ENCODE measurements at places on chromosomes 1 and 21. TPM values are rescaled to one million over a fixed set of nuclear protein-coding genes. Genes with fewer than 3 reads are reported as not detected.

GRCh38 chr1:81437213-81437612 lies 363.5 kb upstream of the ADGRL2 start:
- DNase-seq: no peak

- DNase-seq: no peak
Measured at GRCh38 chr1:30837653-30838052, 70.9 kb downstream of the SDC3 start.

Gene FALEC
- 0.70 TPM for total RNA-seq

Gene CD48
- 4.1 TPM for total RNA-seq

DNA sequence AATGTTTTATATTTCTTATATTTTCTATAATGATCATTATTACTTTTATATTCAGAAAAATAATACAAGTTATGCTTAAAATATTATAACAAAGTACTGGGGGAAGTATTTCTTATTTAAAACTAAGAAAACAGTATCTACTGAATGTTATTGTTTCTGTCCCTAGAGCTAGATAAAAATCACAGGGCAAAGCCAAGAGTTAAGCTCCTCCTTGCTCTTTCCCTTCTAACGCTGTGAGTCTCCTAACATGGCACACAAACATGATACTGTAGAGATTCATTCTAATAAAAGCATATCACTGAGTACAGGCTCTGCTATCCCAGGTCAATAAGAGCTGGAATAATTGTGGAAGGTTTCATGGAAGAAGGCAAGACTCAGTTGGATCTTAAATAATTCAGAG lies 53.4 kb downstream of the PTPN14 start:
- no peak for DNase-seq

Gene TPRG1L
- total RNA-seq: 46.6 TPM

Gene COL6A1
- 187 TPM for total RNA-seq

- no peak for DNase-seq
Measured at GRCh38 chr1:183205196-183205781, 19.2 kb downstream of the LAMC2 start.

GRCh38 chr1:69110851-69111250 lies 456.9 kb upstream of the LRRC7 start:
- no peak for DNase-seq

Gene RIMS3
- total RNA-seq: 4.8 TPM

DNA sequence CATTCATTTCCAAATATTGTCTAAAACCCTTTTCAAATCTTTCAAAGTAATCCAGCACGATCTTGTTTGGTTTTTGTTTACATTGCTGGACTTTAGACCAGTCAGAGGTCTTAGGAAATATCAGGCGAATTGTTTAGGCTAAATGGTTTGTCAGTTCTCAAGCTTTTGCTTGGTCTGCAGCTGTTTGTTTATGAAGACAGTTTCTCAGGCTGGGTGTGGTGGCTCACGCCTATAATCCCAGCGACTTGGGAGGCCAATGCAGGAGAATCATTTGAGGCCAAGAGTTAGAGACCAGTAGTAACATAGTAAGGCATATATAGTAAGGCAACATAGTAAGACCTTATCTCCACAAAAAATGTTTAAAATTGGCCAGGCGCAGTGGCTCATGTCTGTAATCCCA lies 77.5 kb downstream of the DNTTIP2 start:
- DNase-seq: no peak

DNA sequence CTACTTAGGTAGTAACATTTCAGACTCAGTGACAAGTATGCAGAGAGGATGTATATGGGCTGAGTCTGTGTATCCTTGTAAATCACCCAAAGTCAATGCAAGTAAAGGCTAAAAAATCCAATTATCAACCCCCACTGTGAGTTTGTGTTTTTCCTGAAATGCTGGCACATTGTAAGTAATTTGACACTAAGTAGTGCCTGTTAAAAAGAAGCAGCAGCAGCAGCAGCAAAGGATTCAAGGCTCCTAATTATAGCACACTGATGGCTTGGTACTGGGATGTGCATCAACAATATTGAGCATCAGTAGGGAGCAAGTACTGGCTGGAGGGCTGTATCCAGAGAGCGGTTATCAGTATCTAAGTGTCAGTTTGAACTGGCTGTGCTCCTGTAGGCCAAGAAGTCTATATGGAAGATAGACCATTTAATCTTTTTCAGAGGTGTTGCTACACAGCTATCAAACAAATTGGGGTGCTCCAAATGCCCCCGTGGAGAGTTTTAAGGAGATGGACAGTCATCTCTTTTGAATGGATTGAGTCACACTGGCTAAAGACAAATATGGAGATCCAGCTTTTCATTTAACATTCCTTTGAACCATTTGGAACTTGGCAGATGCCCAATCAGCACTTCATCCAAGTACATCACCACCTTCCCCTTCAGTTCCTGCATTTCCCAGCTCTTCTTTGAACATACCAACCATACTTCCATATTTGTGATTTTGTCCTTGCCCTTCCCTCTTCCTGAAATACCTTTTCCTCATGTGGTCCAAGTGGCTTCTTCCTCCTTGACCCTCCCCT lies 241.2 kb upstream of the ST6GALNAC5 start:
- DNase-seq: no peak

Gene CFHR4
- not detected for total RNA-seq

GRCh38 chr1:48049823-48050535 lies 52.8 kb upstream of the TRABD2B start:
- DNase-seq: peak; percentile 80

Gene LRRIQ3
- 1.3 TPM for total RNA-seq

Gene KIF14
- 0.08 TPM for total RNA-seq

DNA sequence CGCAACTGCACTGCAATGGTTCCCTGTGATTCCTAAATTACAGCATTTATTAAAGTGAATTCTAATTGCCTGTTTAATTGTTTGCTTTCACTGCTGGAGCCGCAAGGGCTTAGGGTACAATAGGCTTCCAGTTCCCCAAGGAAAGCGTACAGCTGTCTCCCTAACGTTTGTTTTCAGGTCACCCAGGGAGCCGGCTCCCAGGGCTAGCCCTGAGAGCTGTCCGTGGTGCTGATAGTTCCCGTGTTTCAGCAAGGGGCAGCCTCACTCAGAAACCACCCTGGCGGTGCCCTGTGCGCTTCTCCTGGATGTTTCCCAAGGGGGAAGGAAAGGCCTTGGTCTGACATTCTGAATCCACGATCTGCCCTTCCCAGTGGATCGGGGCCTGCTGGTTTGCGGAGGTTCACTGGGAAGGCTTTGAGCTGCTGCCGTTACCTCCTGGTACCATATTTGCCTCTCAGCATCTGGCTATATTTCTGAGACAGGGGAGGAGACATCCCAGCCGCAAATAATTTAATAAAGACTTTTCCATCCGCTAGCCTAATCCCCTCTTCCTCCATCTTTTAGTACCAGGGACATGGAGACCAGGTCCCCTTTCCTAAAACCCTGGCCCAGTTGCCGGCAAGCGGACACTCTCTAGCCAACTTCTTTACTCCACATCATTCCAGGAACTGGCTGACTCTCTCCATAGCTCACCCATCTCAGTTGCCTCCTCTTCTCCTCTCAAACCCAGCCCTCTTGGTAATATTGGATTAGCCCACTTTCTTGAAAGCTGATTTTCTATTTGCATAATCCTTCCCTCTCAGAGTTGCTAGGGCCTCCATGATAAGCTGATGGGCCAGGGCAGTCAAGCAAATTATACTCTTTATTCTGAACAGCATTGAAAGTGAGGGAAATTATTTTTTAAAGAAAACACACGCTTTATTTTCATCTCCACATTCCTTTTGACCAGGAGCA lies 149.0 kb downstream of the IGSF21 start:
- peak; percentile 41 for DNase-seq

Gene STIL
- 0.94 TPM for total RNA-seq

Gene OTUD3
- 6.2 TPM for total RNA-seq

- no peak for DNase-seq
Measured at GRCh38 chr1:195934817-195935553, 673.3 kb downstream of the KCNT2 start.

DNA sequence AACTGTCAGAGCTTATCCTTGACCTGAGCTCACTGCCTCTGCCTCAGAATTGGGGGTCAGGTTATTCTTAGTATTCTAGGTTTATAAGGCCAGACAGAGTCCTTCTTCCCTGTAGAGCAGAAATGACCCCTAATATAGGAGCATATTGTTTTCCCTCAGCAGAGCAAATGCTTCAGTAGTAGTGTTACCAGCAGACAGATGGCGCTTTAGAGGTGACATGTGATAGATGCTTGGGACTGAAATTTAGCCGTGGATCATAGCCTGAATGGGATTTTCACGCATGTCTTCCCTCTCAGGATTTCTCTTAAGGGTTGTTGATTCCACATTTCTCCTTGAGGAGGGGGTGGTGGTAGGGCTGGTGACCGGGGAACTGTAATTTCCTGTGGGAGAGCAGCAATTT lies 24.5 kb downstream of the ADARB1 start:
- DNase-seq: no peak

- DNase-seq: peak; percentile 30
Measured at GRCh38 chr1:228077565-228078330, 4.8 kb upstream of the ARF1 start.

Gene CREG1
- 97.4 TPM for total RNA-seq

DNA sequence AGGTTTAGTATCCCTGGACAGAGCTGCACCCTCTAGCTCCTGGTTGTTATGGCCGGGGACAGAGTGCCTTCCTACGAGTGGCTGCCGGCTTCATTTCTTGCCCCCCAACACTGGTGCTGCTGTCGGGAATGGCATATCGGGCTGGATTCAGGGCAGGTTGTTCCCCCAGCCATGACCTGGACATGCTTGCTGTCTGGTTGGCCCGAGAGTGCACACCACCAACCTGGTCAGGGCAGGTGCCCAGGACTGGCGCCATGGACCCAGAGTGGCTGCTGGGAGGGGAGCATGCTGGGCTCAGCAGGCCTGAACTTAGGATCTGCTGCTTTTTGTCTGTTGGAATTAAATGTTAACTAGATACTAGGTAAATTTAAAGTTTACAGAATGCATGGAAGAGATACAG lies 21.8 kb downstream of the H6PD start:
- no peak for DNase-seq

Gene MAP3K7CL
- total RNA-seq: 4.1 TPM

DNA sequence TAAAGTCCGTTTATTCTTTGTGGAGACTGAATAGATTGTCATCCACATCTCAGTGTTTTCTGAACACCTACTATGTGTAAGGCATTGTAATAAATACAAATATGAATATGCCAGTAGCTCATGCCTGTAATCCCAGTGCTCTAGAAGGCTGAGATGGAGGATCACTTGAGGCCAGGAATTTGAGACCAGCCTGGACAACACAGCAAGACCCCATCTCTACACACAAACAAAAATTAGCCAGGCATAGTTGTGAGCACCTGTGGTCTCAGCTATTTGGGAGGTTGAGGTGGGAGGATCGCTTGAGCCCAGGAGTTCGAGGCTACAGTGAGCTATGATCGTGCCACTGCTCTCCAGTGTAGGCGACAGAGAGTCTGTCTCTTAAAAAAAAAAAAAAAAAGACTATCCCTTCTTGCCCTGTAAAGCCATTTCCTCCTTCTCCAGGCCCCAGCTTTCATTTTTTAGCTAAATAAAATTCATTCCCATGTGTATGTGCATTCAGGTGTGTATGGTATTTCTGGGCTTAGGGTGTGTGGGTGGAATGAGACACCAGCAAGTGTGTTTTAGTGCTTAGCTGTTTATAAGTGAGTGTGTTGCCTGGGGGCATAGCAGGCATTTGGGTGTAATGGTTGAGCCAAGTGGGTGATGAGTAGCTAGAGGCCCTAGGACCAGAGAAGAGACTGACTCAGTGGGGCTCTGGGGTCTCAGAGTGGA lies 7.8 kb downstream of the CELSR2 start:
- DNase-seq: no peak

Measured in right cardiac atrium (tissue), 5 donors.